Muscle of back (tissue), 13 donors: ENCODE measurements at places on chromosomes 1 and 21.

GRCh38 chr1:243354511-243355153, 98.8 kb downstream of the SDCCAG8 start:
- no peak for DNase-seq

GRCh38 chr1:30036229-30036547, 687.2 kb downstream of the MATN1 start:
- no peak for DNase-seq

GRCh38 chr1:185491604-185492003, 174.6 kb upstream of the IVNS1ABP start:
- DNase-seq, result no peak

DNA sequence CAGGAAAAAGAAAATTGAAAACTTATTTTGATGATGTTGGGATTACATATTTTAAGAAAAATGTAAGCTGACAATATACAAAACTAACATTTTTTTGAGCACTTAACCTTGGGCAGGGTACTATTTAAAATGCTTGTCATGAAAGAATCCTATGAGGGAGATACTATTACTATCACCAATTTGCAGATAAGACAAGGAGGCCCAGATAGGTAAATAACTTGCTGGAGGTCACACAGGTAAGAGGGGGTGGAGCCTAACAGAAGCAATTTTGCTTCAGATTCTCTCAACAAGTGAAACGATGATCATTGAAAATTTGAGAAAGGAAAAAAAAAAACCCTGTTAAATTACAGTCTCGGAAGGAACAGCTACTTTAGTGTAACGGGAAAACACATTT, 1.2 kb downstream of the GART start:
- no peak for DNase-seq

GRCh38 chr21:44010429-44010828, 1.7 kb upstream of the TRAPPC10 start:
- DNase-seq, result no peak
